ENCODE measurements at places on chromosomes 1 and 21. TPM values are rescaled to one million over a fixed set of nuclear protein-coding genes. Genes with fewer than 3 reads are reported as not detected.
A peak's percentile ranks its signal among the peaks of the same experiment; 100 is the strongest.

Gene RBM34
- 106 TPM for total RNA-seq

Gene GJA4
- not detected for total RNA-seq

Gene CYP4B1
- total RNA-seq = 3.1 TPM

Gene SMYD3
- total RNA-seq = 29.6 TPM

Gene SLC44A3
- 11.0 TPM for total RNA-seq

Gene IL10
- total RNA-seq = not detected

Gene APOBEC4
- total RNA-seq = not detected

GRCh38 chr1:55718758-55719671, 503.9 kb upstream of the USP24 start:
- peak; percentile 85 for DNase-seq

DNA sequence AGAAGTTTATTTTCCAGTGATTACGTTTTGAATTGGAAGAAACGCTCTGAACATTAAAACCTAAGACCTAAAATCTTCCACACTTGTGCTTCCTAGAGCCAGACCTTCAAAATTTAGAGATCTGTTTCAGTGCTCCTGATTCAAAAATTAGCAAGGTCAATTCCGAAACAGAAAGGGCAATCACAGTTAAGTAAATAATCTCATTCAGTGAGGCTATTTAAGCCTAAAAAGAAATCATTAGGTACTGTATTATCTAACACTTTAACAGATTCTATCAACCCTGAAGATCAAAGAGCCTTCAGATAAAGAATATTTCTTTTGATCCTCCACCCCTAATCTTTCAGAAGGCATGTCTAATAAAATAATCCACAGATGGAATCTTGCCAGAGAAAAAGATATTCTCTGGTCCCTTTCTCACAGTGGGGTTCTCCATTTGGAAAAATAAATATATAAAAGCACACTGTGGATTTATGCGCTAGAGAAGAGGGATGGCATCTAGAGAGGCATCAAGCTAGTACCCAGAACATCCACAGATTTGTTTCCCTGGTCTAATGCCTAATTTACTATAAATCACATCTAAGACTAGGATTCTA, 54.4 kb downstream of the ZZZ3 start:
- no peak for DNase-seq

GRCh38 chr1:20538760-20539551, 13.4 kb upstream of the FAM43B start:
- DNase-seq = peak; percentile 62

DNA sequence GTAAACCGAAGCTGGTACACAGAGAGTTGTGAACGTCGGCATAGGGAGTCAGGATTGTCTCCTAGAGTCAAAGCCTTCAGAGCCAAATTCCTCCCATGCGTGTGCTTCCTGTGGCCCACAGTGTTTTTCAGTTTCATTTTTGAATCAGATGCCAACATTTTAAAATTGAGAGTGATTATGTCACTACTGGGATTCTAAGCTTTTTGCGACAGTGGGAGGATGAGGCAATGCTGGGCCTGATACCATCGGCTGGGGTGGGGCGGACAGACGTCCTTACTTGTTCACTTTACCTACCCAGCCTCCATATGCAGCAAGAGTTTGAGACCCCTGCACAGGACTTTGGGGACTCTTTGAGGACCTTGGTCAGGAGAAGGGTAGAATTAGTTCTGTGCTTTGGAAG, 1.3 kb upstream of the KLHDC7A start:
- no peak for DNase-seq

DNA sequence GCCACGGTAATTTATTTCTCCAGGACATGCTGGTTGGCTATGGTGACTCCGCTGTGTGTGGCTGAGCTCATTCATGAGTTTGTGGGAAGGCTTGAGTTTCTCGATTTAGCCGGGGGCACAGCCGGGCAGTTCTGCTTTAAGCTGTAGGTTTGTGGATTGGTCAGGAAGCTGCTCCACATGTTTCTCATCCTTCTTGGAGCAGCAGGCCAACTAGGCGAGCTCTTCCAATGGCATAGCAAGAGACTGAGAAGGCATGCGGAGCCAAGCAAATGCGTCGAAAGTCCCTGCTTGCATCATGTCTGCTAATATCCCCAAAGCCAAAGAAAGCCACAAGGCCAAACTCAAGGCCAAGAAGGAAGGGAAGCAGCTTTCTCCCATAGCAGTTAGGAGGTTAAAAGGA, 71.6 kb upstream of the GREM2 start:
- no peak for DNase-seq

DNA sequence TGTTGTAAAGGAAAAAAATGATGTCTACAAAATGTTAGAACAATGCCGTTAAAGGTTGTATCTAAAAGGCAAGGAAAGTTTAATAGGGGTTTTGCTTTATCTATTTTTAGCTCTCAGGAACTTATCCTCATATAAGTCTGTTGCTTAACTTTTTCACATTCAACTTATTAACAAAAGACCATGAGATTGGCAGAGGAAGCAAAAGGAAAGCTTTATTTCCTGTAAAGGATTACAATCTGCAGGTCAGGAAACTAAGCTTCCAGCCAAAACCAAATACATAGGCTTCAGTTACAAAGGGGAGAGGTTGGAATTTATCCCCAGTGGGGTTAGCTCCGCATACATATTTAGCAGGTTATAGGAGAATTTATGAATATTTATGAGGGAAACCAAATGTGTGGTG, 58.7 kb upstream of the KIAA1614 start:
- no peak for DNase-seq

DNA sequence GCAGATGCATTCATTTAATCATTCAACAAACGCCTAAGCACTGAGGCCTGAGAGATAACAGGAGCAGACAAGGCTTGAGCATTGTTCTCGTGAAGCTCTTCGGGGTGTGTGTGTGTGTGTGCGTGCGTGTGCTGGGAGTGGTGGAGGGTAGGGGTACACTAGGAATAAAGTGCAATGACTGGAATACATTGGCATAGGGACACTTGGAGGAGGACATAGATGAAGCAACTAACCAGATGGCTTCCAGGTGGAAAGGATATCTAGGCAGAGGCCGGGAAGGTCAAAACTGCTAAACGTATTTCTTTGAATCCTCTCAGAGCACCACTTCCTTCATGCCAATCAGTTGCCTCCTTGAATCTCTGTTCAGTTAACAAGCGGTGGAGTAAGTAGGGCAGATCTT, 92.6 kb downstream of the TPR start:
- DNase-seq = no peak

GRCh38 chr21:42847726-42848125, 31.6 kb downstream of the WDR4 start:
- no peak for DNase-seq

DNA sequence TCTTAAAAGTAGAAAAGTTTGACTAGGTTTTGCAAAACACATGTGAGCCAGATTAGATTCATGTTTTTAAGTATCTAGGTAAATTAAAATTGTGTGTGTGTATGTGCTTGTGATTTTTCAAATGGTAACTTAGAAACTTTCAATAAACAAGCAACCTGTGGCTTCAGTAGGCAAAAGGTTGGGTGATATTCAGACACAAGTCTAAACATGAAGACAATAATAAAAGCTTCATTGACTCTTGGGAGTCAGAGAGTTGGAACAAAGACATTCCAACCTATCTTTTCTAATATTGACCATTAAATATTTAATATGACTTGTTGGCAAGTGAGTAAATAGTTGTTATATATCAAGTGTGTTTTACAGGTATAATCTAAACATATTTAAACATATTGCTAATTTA, 1049.6 kb upstream of the ADGRL4 start:
- DNase-seq = no peak

GRCh38 chr1:158180741-158181576, at the start of gene CD1D:
CD1D (plus strand) TSS chr1:158180895; CDS start chr1:158181102, 207 bp downstream.
- DNase-seq = no peak

DNA sequence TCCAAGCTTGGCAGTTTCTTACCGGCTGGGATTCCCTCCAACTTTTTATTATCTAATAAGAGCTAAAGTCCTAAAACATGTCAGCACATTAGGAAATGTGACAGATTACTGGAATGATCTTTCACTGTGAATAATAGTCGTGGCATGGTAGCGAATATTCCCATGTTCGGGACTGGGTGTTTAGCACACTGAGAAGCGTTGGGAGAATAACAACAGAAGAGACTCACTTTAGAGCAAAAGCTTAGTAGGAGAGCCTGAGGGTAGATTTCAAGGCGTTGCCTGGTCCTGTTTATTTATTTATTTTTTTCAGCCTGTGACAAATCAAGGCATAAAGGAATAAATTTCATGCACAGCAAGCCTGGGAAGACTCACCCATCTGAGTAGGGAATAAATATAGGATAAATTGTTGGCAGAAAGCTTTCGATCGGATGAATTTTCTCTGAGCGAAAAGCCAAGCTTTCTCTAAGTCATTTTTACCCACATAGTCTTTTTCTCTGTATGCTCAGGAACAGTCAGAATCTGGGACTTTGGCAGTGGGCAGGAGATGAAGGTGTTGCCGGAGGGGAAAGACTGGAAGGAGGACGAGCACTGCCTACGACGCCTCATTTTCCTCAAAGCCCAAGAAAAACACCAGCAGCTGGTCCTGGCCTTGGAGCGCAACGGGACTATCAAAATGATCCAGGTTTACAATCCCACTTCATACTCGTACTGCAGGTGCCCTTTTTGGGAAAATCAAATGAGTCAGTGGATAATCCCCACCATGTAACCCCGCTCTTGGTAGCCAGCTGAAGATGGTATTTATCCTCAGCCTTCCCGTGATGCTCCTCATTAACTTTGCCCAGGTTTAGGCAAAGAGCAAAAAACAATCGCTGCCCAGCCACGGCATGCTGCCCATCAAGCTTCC, 97.2 kb downstream of the WDR64 start:
- DNase-seq = peak; percentile 18

Measured in PC-9 (cell line).